ENCODE measurements at places on chromosomes 5 and 9.

DNA sequence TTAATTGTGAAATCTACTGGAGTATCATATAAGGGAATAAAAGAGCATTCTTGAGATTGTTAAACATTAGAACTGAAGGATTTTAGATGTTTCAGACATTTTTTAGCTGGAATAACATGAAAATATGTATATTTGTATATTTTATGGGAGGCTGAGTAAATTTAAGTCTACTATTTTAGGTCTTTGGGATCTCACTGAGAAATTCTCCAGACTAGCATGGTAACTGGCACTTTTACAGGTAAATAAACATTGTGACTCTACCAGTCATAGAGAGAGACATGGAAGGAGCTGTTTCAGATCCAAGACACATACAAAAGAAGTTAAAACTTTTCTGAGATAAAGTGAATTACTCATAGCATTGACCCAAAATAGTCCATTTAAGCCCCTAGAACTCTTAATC lies 59.4 kb downstream of the NDUFAF2 start:
- no peak for DNase-seq

DNA sequence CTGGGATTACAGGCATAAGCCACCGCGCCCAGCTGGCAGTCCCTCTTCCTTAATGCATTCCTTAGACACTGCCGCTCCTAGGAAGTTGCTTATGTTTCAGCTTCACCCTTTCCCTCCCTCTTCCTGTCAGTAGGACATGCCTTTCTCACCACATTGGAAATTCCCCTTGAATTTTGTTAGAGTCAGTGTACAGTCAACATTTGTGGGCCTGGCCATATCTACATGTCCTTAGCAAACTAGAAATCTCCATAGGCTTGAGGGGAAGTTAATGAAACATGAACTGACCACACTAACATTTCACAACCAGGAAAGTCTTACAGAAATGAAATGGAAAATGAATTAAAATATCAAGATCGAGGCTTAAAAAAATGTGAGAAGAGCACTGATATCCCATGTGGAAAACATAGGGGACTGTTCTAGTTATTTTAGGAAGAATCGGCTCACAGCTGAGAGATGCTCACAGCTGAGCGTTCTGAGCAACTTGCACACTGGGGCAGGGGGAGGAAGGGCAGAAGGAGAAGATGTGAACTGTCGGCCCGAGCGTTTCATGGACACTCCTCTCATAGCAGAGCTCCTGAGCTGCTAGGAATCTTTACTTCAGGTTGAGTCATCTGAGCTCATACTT lies 21.1 kb upstream of the LVRN start:
- DNase-seq, result no peak

GRCh38 chr5:159471904-159472303 lies 141.6 kb upstream of the IL12B start:
- DNase-seq, result peak; percentile 96

DNA sequence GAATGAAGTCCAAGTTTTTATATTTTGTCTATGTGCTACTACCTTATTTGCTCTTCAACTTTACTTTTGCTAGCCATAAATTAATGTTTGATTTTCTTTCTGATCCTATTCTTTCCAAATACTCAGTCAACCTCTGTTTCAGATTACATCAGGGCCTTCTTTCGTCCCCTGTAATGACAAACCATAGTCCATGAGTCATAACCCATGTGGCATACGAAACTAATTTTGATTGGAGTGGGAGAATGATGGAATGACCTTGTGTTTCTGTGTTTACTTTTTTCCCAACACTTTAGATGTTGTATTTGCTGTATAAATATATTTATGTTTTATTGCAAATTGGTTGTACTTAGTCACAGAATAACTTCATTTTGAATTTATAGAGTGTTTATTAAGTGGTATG lies 1043.1 kb downstream of the DTWD2 start:
- DNase-seq, result no peak

DNA sequence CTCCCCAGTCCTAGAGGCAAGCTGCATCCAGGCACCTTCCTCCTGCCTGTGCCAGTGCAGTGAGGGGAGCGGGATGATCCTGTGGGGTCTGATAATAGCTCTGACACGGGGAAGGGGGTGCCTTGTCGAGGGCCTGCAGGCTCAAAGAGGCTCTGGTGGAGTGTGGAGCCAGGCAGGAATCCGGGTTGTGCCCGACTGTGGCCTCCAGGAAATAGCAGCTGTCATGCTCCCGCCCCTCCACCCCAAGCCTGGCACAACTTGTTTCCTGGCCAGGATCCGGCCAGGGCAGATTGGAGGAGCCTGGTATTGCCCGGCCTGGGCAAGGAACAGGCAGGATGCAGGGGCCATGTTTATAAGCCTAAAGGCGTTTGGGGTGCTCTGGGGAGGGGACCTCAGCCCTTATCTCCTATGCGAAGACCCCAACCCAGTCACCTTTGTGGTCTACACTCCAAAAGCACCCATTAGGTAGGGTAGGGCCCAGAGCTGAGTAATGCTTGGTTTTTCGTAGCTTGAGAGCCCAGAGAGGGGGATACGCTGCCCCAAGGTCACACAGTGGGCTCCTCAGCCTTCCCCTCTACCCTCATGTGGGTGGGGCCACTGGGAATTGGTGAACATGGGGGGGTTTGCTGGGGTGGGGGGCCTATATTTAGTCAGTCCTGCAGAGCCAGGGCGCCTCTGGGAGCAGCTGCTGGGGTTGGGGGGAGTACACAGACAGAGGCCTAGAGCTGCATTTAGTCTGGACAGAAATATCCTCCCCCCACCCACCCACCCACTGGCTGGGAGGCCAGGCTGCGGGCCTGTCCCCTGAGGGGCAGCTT lies 12.2 kb downstream of the CXXC5 start:
- DNase-seq, result peak; percentile 31

DNA sequence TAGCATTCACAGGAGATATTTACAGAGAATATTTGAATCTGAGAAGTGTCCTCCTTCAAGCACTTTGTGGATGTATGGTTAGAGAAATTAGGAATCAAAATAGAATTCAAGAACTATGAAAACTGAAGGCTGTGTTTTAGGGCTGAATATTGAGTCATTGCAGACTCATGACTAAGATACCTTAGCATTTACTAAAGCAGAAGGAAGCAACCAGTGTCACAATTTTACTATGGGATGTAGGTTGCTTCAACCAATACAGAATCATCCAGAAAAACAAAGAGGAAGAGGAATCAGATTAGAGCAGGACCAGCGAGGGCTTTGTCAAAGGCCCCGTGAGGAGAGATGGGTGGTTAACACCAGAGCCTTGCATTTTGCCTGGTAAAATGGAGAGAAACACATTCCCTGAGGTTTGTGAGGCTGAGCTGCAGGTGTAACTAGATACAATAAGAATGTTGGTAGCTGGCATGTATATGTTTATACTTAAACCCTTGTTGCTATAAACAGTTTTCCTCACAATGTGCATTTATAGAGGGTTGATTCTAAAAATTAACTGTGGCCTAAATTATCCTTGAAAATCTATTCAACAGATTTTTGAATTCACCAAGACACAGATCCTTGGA lies 518.1 kb downstream of the AGTPBP1 start:
- no peak for DNase-seq

DNA sequence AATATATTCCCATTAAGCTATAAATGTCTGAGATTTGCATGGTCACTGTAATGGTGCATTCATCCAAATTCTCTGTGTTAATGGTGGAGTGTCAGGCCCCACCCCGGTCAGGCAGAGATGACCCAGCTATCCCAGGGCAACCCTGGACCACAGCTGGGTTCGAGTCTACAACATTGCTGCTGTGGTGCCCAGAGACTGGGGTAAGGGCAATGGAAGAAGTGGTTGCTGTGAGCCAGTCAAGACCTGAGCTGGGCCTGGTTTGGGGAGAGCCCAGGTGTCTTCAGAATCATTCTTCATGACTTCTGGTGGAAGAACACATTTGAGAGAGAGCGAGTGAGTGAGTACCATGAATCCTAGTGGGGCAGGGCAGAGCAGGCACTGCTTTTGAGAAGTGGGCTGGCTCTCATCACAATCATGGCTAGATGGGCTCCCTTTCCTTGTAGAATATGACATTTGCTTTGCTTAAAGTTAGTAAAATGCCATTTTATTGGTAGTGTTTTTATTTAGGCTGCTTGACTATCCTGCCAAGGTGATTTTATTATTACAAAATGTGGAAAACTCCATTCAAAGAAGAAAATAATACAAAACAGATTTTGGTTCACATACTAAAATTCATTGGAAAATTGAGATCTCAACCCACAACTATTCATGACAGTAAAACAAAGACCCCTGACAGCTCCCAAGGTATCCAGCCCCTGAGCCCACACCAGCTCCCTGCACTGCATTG lies 125.8 kb upstream of the SLC25A48 start:
- no peak for DNase-seq

DNA sequence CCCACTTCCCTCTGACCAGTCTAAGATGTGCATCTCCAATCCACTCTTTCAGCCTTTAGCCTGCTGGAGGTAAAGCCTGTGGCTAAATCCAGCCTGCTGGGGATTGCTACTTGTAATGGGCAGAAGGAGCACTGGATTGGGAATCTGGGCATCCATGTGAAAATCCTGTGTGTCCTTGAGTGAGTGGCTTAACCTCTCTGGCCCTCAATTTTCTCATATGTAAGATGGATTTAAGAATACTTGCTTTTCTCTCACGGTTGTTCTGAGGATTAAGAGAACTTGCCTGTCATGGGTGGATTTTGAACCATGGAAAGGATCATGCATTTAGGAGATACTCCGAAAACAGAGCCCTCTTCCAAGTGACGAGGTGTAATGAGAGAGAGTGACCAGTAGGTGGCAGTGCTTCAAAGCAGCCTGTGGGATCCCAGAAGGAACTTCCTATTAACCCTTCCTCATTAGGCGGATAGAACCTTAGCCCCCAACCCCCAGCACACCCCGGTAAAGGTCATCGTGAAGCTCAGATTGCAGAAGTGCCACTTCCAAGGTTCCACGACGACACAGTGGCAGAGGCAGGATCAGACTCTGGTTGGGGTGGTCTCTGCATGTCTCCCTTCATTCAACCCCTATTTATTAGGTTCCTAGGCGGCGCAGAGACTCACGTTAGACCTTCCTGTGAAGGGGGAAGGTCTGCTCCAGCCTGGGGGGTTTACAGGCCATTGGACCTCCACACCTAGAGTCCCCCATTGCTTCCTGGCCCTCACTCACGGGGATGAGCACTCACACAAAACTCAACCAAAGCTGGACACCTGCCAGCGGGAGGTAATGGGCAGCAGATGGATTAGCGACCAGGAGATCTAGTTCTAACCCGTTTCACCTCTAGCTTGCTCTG lies 68.7 kb upstream of the ZNF618 start:
- peak; percentile 34 for DNase-seq

GRCh38 chr5:80988419-80988935 lies 28.3 kb downstream of the RASGRF2 start:
- no peak for DNase-seq

GRCh38 chr5:56688402-56688801 lies 126.9 kb upstream of the MAP3K1 start:
- DNase-seq, result no peak

DNA sequence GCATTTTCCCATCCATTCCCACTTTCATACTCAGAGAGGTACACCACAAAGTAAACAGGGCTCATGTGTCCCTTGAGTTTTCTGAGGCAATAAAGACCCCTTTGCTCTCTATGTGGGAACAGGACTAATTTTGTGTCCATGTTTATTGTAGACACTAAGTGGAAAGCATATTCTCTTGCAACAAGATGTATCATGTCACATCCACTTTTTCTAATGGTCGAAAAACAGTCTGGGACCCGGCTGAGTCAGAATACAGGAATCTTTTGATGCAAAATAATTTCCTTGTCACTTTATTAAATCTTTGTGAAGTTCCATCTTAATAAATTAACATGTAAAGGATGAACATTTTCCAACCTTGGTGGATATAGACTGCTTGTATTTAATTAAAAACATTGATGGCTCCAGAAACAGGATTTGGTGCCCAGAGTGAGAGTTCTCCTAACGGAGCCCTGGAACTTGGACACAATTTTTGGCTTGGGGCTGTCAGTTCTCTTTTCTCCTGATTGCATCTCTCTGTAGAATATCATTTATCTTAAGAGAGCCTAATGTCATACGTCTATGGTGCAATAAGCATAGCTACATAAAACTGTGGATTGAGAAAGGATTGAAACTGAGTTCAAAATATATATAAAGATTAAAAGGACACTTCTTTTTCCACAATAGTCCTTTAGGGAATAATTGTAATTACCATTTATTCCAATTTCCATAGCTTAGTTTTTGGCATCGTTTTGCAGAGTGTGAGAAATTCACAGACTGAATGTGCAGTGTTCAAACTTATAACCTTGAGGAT lies 1116.7 kb upstream of the SEMA6A start:
- DNase-seq, result no peak

DNA sequence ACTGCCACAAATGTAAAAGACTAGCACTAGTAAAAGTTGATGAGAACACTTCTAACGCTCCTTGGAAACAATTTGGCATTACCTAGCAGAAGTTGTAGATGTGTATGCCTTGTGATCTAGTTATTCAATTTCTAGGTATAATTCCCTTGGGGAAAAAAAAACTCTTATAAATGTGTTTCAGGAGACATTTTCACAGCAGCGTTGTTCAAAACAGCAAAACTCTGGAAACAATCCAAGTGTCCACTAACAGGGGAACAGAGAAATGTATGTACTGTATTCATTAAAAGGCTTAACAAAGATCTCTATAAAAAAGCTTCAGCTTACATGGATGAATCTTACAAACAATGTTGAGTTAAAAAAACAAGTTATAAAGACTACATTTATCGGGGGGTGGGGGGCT lies 30.4 kb downstream of the NR3C1 start:
- DNase-seq, result no peak

- no peak for DNase-seq
Observed at GRCh38 chr5:91207248-91207647, 175.9 kb downstream of the ARRDC3 start.

- no peak for DNase-seq
Observed at GRCh38 chr5:142408981-142409481, 84.2 kb upstream of the SPRY4 start.

DNA sequence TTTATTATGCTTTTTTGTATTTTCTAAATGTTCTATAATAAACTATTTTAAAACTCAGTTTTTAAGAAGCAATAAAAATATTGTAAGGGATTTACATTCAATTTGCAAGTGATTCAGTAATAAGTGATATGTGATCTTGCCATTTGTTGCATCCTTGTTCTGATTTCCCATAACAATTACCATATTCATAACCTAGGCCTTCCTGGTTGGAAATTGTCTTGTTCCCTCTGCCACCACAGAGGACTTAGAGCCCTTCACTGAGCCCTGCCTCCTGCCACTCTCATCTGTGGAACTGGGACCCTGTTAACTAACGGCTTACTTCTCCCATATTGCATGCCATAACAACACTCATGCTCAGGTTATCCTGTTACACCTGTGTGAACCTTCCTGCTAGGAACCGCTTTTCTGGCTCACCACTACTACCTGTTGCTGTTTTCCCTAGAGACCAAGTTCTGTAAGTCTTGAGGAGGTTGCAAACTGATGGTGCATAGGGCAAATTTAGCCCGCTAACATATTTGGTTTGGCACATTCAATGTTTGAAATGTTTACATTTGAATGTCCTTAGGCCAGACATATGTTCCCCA lies 32.9 kb upstream of the DTWD2 start:
- no peak for DNase-seq

GRCh38 chr9:14768405-14769229 lies 46.1 kb upstream of the CER1 start:
- peak; percentile 21 for DNase-seq

GRCh38 chr9:27787891-27788290 lies 214.6 kb upstream of the C9orf72 start:
- peak; percentile 1 for DNase-seq
